ENCODE measurements at places on chromosomes 12 and 14.

- no peak for DNase-seq
These were observed 389.3 kb upstream of the USP15 start for GRCh38 chr12:61870658-61871484.

GRCh38 chr12:104662203-104662602 lies 205.5 kb downstream of the CHST11 start:
- no peak for DNase-seq

DNA sequence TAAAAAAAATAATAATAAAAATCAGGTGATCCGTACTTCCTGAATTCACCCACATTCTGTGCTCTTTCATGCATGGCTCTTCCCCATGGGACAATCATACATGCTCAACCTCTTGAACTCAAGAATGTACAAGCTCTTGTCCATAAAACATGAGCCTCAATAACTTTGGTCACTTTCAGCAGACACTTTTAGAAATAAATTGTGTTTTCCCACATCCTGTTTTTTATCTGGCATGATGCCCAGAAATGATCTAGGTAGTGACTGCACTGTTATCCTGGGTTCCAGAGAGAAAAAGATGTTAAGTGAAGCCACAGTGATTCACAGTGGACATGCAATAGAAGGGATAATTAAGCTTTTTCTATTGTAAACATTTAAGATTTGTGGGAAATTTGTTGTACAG lies 537.6 kb upstream of the TMEM132C start:
- DNase-seq: no peak

- DNase-seq: peak; percentile 47
These were observed 505 bp downstream of the KCNC2 start for GRCh38 chr12:75208856-75209811.

DNA sequence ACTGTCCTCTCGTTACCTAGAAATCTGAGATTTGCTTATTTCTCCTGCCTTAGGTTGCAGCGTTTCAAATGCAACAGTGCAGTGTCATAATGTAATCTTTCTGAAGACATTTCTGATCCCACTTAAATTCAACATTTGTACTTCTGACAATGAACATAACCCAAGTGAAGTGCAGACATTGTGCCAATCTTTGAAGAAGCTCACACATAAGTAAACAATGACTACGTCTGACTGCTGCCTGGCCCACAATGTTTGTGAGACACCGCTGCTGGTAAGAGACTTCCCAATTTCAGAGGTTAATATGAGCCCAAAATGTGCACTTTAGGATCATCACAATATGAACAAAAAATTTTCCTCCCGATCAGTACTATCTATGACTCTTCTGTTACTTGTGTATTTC lies 84.6 kb upstream of the BCL2L14 start:
- no peak for DNase-seq

DNA sequence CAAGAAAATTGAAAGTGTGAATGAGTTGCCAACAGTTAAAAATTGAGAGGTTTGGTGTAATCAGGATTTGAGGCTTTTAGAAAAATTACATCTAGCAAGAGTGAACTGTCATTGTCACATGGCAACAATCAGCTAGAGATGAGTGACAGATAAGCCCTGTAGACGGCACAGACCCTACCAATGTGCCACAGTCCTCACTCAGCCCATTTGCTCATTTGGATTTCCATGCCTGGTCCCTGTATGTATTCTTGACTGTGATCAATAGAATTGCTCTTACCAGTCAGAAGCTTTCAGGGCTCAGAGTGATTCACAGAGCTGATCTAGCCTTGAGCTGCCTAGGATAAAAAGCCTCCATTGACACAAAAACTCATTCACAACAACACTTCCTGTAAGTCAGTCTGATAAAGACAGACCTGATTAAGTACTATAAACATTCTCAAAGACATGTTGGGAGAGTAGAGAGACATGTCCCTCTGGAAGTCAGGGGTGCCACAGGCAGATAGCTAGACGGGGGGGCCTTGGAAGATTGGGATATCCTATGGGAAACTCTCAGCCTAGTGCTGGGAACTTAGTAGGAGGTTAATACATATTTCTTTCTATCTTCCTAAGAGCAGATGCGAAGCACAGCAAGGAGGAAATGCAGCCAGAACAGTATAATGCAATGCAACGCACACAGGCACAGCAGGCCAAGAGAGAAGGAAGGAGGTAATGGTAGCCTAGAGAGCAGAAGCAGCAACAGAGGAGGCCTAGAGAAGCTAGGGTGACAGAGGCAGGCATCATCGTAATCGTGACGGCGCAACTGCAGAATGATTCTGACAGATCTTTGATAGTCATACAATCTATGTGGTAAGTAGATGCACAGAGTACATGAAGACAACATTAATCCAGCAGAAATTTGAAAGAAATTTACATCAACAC lies 2.0 kb upstream of the PELI2 start:
- no peak for DNase-seq

- DNase-seq: no peak
These were observed 17.9 kb upstream of the CLEC7A start for GRCh38 chr12:10147714-10148403.

DNA sequence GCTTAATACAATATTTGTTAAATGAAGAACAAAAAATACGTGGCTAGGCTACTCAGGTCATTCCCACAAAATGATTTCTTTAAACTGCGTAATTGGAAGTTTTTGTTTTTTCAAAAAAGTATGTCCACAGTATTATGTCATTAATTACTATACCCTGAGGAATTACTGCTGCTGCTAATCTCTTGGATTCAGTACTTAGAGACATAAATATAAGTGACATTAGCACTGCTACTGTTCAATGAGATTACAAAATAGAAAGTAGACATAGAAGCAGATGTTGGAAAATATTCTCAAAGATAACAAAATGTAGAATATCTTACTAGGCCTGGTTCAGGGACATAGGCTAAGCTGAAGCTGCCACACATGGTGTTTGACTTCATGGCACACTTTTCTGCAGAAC lies 36.3 kb downstream of the HMGA2 start:
- no peak for DNase-seq
